CD4-positive, alpha-beta T cell treated with Interleukin-15 for 4 hours (primary cell): ENCODE measurements at places on chromosomes 1 and 21.
A peak's percentile ranks its signal among the peaks of the same experiment; 100 is the strongest.

GRCh38 chr1:233608988-233609387 lies 4.9 kb upstream of the KCNK1 start:
- no peak for DNase-seq

GRCh38 chr1:6148497-6149241 lies 31.5 kb downstream of the CHD5 start:
- DNase-seq, result peak; percentile 51

GRCh38 chr1:62308606-62309005 lies 10.6 kb downstream of the KANK4 start:
- no peak for DNase-seq

DNA sequence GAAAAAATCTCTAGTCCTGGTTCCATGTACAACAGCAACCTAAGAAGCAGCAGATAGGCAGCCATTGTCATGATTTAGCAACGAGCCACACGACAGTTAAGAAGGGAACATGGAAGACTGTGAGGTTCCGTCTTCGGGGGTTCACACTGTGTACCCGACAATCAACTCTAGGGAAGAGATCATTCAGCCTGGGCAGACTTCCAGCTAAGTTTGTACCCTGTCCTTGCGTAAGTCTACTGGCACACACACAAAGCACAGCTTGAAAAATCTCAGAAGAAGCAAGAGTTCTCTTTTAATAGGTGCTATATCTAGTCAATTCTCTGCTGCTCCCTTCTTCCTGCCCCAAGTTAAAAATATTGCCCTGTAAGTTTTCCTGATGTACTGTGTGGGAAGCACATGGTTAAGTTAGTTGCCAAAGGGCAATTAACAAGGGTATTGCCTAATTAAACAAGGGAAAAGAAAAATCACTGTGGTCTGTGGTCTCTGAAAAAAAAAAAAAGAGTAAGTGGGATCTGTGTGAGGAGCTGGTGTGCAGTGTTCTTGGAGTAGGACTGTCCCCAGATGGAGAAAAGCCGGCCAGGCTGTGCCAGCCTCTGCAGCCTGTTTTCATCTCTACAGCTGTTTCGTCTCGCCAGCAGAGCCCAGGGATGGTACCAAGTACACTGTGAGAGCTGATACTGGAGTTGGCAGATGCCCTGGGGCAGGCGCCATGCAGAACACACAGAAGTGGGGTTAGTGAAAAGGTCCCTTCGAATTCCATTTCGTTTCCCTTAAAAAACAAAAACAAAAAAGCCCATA lies 6.4 kb upstream of the MYBPHL start:
- DNase-seq, result no peak

GRCh38 chr1:204323887-204324286 lies 35.8 kb downstream of the PLEKHA6 start:
- no peak for DNase-seq

GRCh38 chr21:17671733-17672132 lies 59.0 kb upstream of the BTG3 start:
- no peak for DNase-seq

DNA sequence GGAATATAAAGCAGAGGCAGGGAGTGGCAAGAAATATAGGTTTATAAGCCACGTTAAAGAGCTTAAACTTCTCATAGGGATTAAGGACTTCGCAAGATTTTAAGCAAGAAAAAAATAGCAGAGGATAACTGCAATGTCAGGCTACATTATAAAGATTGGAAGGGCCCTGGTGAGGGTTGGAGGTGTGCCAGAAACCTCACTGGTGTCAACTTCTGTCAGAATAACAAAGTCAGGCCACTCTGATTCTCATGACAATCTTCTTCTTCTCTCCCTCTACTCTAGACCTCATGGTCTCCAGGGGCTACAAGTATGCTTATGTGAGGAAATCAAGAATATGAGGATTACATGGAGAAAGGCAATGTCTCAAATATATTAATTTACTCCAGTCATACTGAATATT lies 32.6 kb upstream of the FMO2 start:
- DNase-seq, result no peak
